ENCODE measurements at places on chromosomes 6 and 20.

GRCh38 chr6:3696525-3697088 is 54.9 kb downstream of the PXDC1 start:
- no peak for DNase-seq

DNA sequence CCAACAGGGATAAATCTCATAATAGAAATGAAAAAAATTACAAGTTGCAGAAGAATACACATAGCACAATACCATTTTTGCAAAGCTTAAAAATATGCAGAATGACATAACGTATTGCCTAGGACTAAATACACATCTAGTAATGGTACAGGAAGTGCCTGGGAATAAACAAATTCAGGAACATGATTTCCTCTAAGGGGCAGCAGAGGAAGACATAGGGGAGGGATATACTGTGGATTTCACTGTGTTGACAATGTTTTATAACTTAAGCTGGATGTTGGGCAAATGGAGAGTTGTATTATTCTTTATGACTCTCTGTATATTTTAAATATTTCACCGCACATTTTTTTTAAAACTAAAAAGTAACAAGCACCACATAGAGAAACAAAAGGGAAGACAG is 5.6 kb upstream of the GLO1 start:
- peak; percentile 11 for DNase-seq

- DNase-seq: no peak
Measured at GRCh38 chr6:100962466-100962865, 81.3 kb upstream of the ASCC3 start.

DNA sequence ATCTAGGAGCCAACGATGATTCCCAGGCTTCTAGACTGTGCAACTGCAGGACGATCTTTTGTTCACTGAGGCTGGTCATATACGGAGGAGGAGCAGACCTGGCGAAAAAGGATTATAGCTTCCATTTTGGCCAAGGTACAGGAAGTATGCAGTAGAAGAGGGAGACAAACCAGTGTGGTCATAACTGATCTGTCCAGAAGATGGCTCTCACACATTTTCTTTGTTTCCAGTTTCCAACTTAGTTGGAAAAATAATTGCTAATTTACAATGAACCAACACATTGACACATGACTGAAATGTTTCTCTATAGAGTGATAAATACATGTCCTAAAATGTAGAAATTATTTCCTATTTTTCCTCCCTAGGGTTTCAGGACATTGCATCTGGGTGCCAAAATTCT is 364.1 kb upstream of the BTBD3 start:
- peak; percentile 29 for DNase-seq

DNA sequence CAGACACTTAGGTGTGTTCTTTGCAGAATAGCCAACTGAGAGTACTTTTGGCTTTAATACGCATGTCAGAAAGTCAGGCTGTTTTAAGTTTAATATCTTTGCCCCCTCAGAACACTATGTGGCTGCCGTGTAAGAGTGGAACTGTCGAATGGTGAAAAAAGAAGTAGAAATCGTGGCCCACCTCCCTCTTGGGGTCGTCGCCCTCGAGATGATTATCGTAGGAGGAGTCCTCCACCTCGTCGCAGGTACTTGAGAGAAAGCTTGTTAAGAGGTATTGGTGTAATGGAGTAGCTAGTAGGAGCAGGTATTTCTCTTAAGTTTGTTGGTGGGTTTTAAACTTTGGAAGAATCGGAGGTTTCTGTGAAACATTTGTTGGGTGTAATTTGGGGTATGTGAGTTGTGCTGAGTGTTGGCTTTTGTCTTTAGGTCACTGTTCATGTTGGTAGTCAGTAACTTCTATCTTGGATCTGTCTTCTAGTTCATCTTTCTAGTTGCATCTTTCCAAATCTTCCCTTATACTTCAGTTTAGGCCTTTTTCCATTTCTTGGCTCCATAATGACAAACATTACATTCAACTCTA is 4.7 kb downstream of the SRSF3 start:
- no peak for DNase-seq

GRCh38 chr6:25578538-25578937 is 73.5 kb upstream of the SCGN start:
- DNase-seq: no peak

- peak; percentile 92 for DNase-seq
Measured at GRCh38 chr6:30075790-30076732, 492 bp upstream of the RNF39 start.

GRCh38 chr6:109934293-109934692 is 43.8 kb upstream of the GPR6 start:
- no peak for DNase-seq

DNA sequence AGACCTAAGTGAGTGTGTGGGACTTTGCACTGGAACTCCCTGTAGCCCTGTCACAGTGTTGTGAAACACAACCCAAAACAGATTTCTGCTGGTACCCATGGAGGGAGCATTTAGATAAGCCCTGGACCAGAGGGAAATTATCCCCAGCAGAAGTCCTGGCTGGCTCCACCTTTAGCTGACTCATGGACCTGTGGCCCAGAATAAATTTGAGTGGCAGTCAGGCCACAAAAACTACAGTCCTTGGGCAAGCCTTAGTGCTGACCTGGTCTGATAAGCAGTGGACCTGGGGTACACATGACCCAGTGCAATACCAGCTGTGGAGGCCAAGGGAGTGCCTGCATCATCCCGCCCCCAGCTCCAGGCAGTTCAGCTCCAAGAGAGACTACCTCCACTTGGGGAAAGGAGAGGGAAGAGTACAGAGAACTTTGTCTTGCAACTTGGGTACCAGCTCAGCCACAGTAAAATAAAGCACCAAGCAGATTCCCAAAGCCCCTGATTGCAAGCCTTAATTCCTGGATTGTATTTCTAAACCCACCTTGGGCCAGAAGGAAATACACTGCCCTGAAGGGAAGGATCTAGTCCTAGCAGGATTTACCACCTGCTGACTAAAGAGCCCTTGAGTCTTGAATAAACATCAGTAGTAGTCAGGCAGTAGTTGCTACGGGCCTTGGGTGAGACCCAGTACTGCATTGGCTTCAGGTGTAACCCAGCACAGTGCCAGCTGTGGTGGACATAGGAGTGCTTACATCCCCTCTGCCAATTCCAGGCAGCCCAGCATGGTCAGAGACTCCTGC is 140.4 kb upstream of the COL21A1 start:
- DNase-seq: peak; percentile 30

GRCh38 chr6:148793721-148794120 is 46.9 kb downstream of the UST start:
- DNase-seq: no peak

- DNase-seq: peak; percentile 55
Measured at GRCh38 chr6:82040405-82041221, 206.9 kb downstream of the IBTK start.

GRCh38 chr20:63417738-63418120 is 54.7 kb downstream of the KCNQ2 start:
- no peak for DNase-seq

GRCh38 chr6:100260584-100260983 is 204.1 kb downstream of the SIM1 start:
- DNase-seq: peak; percentile 15

GRCh38 chr6:149723262-149723661 is 5.4 kb upstream of the LATS1 start:
- DNase-seq: no peak

GRCh38 chr20:17634661-17635331 is 47.2 kb downstream of the RRBP1 start:
- DNase-seq: no peak

GRCh38 chr6:6859722-6860121 is 248.0 kb upstream of the RREB1 start:
- no peak for DNase-seq

DNA sequence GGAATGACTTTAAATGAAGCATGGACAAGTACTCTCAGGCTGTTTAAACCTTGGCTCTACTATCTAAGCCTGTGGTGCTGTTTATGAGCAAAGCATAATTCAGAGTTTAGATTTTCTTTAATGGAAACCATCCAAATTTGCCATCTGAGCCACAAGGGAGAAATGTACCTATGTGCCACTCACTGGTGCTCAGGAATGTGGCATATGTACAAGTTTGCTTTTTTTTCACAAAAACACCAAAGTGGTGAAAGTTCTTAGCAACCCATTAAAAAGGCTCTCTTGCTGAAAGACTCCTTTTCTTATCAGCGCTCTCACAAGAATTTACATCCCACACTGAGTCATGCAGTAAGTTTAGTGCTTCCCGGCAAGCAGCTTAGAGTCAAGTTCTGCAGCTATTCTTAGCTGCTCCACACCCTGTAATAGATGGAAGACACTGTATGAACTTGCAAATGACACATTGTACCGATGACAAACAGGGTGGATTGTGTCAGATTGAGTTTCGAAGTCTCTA is 57.3 kb upstream of the MLIP start:
- peak; percentile 97 for DNase-seq

GRCh38 chr6:21887231-21888185 is 294.0 kb downstream of the SOX4 start:
- DNase-seq: no peak

DNA sequence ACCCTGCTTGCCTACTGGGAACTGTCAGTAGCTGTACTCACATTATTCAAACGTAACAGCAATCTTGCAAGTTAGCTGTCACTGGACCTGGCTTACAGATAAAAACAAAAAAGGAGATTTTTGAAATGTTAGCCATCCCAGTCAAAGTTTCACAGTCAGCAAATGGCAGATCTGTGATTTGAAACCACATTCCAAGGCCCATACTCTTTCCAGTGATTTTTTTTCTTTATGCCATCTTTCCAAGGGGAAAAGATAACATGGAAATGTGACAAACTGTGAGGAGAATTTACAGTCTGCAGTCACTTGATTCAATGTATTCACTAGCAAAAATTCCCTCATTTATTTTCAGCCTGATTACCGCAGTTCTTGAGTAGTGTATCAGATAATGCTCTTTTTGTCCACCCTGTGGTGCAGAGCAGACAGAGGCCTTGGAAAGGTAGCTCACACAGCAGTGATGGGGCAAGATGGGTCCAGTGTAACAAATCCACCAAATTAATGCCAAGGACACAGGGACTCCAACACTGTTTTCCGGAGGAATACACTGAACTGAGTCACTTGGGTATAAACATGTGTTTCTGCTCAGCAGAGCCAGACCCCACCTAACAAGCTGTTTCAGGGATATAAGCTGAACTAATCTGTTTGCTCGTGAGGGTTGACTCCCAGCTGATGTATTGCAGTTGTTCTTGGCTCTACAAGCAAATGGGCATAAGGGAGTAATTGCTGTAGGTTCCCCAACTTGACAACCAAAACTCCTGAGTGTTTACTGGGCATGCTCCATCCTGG is 49.9 kb upstream of the ADGRF1 start:
- DNase-seq: no peak

DNA sequence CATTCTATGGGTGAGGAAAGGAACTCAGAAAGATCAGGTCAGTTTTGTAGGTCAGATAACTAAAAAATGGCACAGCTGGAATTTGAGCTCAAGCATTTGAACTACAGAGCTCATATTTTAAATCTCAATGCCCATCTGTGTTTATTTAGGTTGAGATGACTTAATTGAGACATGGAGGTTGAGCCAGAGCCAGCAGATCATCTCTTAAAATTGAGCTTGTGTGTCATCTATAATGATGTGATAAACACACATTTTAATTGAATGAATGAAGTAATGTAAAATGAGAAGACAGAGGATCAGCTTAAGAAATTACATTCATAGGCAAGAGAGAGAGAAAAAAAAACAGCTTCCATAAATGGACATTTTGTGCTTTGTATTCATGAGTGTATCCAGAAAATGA is 3.7 kb downstream of the MANEA start:
- no peak for DNase-seq

GRCh38 chr6:16122197-16122596 is 6.7 kb upstream of the MYLIP start:
- DNase-seq: no peak

DNA sequence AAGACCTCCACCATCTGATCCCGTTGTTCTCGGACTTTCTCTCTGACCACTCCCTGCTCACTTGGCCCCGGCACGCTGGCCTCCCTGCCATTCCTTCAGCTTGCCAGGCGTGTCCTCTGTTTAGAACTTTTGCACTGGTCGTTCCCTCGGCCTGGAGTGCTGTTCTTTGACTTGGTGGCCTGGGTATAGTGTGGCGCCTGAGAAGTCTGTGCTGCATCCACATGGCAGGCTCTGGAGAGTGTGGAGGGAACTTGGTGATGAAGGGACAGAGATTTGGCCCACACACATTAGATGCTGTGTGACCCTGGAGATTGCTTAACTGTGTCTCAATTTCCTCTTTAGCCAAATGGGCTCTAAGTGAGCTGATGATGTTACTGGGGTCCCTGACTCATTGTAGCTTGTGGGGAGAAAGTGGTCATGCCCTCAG is 13.0 kb upstream of the TGM2 start:
- no peak for DNase-seq

GRCh38 chr20:63622732-63623131 is 4.2 kb downstream of the GMEB2 start:
- DNase-seq: no peak

DNA sequence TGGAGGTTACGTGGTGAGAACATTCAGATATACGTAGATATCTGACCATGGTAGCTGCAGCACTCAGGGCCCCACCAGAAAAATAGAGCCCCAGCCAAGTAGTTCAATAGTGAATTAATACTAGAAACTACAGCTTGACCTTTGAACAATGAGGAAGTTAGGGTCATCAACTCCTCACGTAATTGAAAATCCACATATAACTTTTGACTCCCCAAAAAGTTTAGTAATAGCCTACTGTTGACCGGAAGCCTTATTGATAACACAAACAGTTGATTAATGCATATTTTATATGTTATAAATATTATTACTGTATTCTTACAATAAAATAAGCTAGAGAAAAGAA is 117.9 kb downstream of the SNX5 start:
- DNase-seq: no peak

DNA sequence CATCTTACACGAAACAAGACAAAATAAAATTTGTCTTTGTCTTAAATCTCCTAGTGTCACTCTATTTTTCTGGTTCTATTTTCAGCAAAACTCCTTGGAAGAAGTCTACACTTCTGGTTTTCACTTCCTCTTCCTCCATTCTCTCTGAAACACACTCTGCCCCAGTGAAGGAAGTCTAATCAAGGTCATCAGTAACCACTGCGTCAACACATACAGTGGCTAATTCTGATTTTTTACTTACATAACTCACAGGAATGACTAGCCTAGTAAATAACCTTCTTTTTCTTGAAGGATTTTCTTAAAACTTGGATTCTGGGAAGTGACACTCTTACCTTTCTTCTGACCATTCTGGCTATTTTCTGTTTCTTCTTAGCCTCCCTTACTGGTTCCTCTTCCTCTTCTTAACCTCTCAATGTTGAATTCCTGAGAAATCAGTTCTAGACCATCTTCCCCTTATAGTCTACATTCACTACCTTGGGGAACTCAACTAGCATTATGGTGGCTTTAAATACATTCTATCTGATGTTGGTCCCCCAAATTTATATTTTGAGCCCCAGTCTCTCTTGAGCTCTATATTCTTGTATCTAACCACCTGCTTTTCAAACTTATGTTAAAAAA is 37.5 kb downstream of the AIG1 start:
- no peak for DNase-seq

- DNase-seq: no peak
Measured at GRCh38 chr20:49862607-49863200, 50.1 kb downstream of the SLC9A8 start.

GRCh38 chr20:32114305-32114960 is 4.9 kb downstream of the TM9SF4 start:
- peak; percentile 5 for DNase-seq

- DNase-seq: no peak
Measured at GRCh38 chr20:49896204-49896603, 19.1 kb downstream of the SPATA2 start.

Data from epithelial cell of esophagus (primary cell).